ENCODE measurements at places on chromosomes 11 and 22.
A peak's percentile ranks its signal among the peaks of the same experiment; 100 is the strongest.

- DNase-seq: no peak
These were observed 4.4 kb downstream of the BACE1-AS start for GRCh38 chr11:117295438-117296137.

GRCh38 chr11:63613517-63614135, 607 bp downstream of the PLAAT3 start:
- peak; percentile 41 for DNase-seq

DNA sequence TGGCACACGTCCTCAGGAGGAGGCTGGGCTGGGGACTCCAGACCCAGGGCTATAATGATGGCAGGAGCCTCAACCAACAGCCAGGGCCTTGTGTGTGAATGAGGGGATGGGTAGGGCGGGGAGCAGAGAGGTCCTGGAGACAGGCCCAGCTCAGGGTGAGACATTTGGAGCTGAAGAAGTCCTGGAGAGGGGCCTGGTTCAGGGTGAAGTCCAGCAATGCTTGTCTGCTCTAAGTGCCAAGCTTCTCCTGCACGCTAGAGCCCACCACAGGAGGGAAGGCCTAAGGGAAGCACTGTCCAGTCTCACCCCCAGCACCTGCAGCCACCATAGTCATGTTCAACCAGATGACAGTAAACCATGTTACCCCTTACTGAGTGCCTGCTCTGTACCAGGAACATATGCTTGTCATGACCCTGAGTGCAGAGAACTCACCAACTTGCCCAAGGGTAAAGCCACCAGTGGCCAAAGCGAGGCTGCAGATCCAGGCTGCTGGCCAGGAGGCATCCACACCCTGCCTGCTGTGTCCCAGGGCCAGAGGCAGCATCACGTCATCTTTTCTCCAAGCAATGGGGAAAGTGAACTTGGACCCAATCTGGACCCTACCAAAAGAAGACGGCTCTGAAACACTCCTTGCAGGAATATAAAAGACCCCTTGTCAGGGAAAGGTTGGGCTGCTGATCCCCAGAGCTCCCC, 24.0 kb downstream of the LMO1 start:
- DNase-seq: no peak

GRCh38 chr22:38033522-38034277, 23.5 kb upstream of the PICK1 start:
- DNase-seq: no peak

GRCh38 chr22:19105456-19105855, 16.8 kb downstream of the DGCR2 start:
- no peak for DNase-seq

DNA sequence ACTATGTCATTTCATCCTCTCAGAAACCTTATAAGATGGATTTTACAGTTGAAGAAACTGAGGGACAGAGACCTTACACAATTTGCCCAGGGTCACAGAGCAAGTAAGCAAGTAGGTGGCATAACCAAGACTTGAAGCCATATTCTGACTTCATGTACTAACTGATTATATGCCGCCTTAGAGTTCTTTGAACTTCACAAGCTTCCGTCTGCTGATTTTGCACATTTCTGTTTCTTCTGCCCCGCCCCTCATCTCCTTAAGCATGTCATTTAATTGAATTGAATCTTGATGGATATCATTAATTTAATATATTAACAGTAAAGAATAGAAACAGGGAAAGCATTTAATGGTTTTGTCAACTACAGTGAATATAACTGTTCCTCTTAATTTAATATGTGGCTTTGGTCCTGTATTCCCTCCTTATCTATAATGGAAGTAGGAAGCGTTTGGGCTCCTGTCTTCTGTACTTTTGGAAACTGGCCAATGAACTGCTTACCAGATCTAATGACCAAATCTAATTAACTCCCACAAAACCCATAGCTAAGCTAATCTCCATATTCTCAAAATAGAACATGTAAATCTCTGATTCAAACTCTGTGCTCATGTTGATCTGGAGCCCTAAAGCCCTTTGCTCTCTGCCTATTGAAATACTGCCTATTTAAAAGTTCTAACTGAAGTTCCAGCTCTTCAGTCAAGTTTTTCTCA, 30.4 kb downstream of the SIK2 start:
- no peak for DNase-seq

- no peak for DNase-seq
These were observed 38.3 kb downstream of the PISD start for GRCh38 chr22:31623592-31624304.

- no peak for DNase-seq
These were observed 235.6 kb downstream of the KCNA4 start for GRCh38 chr11:29781268-29781667.

DNA sequence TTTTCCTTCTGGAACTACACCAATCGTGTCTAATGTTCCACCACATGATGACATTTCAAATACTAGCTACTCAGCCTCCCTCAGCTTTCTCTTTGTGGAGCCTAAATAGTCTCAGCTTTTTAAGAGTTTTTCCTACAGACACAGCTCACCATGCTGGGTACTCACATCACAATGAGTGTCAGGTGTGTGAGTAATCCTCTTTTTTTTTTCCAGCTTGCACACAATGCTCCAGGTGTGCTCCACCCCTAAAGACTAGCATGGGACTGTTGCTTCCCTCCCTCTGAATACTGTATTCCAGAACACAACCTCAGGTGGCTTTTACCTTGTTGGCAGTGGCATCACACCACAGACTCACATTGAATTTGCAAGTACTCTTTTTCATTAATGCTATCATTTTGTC, 11.7 kb downstream of the BTG4 start:
- no peak for DNase-seq

All from CD4-positive, alpha-beta T cell treated with Interleukin-1 beta for 1 hour (primary cell).